NCI-H1930 (cell line): ENCODE measurements at places on chromosomes 6 and 20.
A peak's percentile ranks its signal among the peaks of the same experiment; 100 is the strongest.

GRCh38 chr6:13288969-13289391 lies 39.4 kb downstream of the TBC1D7 start:
- no peak for DNase-seq

GRCh38 chr6:90247262-90247661 lies 49.4 kb downstream of the BACH2 start:
- DNase-seq = no peak

GRCh38 chr6:149716181-149716963 lies 1.5 kb downstream of the LATS1 start:
- no peak for DNase-seq

- DNase-seq = no peak
Measured at GRCh38 chr6:137282254-137282653, 63.1 kb upstream of the IFNGR1 start.

- no peak for DNase-seq
Measured at GRCh38 chr6:161228921-161229591, 44.8 kb downstream of the AGPAT4 start.

- DNase-seq = no peak
Measured at GRCh38 chr20:63840405-63840828, 9.4 kb upstream of the ZBTB46 start.

DNA sequence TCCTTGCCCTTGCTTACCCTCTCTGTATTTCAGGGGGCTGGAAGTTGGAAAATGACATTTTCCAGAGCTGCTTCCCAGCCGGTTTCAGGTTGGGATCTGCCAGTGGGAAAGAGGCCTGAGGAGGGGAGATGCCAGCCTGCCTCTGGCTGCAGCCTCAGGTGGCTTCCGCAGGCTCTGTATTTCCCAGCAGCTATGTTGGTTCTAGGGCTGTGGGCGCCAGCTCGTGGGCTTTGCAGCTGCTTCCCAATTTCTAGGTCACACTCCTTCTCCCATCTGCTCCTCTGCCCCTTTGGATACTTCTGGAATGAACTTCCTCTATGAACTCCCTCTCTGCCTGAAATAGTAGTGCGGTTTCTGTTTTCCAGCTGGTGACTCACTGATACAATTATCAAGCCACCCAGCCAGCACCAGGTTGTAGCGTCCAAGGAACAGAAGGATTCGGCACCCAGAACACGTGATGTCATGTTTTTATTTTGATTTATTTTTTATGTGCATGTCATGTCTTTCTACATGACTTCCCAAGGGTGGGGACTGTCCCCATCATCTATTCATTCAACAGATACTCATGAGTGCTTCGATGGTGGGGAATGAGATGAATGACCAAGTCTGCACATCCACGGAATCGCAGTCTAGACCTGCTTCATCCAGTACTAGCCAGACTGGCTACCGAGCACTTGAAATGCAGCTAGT lies 38.0 kb downstream of the TGM2 start:
- no peak for DNase-seq

- DNase-seq = no peak
Measured at GRCh38 chr6:137815692-137816091, 51.4 kb upstream of the TNFAIP3 start.

- DNase-seq = no peak
Measured at GRCh38 chr20:47238780-47239718, 117.5 kb downstream of the ZMYND8 start.

DNA sequence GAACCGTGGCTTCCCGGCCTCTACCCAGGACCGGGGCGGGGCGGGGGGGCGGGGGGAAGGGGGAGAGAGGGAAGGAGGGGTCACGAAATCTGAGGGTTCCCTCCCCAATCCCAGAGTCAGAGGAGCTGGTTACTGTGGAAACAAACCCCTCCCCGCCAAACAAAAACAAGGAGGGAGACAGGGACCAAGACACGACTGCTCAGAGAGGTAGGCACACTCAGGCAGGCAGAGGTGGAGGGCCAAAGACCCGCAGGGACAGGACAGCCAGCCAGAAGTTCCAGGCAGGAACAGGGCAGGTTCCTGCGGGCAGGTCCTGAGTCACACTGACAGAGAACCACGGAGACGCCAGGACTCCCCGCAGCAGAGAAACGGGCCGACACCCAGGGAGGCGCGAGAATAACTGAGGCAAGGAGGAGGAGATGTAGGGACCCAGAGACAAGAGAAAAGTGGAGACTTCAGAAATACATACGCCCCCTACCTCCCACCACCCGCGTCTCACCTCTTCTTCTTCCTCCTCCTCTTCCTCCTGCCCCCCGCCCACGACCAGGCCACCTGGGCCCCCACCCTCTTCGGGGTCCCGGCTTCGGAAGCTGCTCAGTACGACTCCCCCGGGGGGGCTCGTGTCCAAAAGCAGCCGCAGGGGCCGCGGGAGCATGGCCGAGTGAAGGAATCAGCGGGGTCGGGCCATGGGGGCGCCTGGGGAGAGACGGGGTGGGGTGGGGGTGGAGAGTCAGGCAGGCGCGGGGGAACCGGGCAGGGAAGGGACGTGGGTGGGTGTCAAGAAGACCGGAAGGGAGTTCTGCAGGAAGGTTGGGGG lies 578 bp downstream of the RGL2 start:
- no peak for DNase-seq

DNA sequence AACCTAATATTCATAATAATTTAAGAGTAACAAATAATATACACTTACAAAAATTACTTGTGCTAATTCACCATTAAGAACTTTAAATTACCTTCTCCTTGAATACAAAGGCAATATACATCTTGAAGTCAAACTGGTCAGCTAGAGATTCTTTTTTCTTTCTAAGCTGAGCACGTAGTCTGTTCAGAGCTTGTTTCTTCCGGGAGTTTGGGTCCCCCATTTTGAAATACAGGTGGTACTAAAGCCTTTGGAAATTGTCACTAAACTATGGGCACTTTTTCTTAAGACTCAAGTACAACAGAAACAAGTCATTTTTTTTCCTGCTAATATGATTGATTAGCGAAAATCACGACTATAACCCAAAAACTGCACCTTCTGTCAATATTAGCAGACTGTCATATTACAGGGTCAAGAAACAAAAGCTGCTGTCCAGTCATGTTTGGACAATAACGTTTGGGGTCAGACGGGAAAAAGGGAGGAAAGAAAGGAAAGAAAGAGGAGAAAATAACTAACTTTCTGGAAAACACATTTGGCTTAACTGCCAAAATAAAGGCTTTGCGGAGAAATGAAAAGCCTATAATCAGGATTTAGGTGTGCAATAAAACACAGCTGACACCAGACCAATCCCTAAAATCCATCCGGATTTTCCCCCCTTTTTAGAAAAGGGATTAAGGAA lies 367 bp downstream of the C6orf62 start:
- DNase-seq = no peak

GRCh38 chr6:89479897-89480296 lies 46.9 kb downstream of the ANKRD6 start:
- no peak for DNase-seq

DNA sequence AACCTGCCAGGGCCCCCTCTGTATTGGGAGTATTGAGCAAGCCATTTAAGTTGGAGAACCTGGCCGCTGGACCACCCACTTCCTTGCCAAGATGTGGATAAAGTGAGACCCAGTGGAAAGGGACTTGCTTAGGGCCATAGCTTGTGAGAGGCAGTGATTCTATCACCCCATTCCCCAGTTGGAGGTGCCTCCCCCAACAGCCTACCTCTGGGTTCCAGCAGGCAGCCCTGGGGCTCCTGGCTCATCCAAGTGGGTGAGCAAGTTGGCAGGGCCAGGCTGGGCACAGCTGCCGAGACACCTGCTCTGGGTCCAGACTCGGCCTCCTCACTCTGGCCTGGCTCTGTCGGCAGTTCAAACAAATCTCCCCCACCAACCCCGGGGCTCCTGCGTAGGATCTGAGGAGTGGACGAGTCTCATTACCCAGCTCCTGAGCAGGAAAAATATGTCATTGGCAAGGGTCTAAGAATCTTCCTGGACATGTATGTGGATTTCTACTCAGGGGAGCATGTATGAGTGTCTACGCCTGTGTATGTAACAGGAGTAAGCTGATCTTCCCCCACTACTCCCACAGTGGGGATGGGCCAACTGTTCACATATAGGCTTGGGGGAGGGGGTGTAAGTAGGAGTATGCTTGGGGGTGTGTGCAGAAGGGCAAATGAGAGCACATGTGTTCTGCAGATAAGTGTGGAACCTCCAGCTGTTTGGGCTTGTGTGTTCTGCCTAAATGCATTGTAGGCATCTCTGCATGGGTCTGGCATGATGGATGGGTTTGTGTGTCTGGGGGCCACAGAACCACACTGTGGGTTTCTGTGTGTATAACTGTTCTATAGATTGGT lies 1.9 kb downstream of the ID1 start:
- DNase-seq = peak; percentile 68

DNA sequence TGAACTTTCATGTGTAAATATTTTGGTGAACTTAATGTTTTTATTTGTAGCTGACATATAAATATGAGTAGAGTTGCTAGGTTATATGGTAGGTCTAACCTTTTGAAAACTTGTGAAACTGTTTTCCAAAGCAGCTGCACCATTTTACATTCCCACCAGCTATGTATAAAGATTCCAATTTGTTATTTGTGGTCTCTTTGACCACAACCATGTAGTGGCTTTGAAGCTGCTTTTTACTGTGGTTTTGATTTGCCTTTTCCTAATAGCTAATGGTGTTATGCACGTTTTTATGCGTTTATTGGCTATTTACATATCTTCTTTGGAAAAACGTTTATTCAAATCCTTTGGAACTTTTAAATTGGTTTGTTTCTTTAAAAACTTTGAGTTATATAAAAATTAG lies 10.3 kb downstream of the CST3 start:
- DNase-seq = no peak

DNA sequence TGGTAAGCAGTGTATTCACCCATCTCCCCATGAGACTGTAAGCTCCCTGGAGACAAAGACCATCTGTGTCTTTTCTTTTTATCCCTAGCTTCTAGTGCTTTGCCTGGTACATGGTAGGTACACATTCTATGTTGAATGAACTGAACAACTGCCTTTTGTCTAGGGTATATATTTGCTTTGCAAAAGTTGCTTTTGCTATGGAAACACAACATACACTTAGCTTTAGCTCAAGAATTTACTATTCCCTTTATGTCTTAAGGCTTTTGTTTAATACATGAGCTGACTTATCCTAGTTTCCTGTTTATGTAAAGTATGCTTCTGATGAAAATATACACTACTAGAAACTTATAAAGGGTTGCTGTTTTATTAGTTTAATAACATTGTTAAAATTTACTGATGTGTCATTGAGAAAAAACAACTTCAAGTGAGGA lies 198.2 kb downstream of the PRL start:
- peak; percentile 37 for DNase-seq

GRCh38 chr20:17904027-17904426 lies 64.6 kb downstream of the SNX5 start:
- no peak for DNase-seq

DNA sequence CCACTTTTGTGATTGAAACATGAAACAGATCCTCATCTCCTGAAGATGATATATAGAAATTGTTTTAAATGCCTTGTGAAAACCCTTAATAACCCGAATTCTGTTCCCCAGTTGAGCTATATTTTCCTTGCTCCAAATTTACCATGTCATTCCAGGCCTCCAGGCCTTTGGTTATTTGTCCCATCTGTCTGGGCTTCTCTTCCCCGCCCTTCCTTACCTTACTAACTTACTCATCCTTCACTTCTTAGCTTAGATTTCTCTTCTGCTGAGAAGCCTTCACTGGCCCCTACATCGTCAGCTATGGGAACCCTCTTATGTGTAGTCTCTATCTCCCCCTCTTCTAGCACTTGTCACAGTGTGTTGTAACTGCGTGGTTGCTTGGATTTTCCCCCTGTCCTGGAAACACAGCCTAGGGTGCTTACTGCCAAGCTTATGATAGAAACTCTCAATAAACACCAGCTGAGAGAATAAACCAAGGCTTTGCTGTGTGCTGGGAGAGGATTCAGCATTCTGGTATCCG lies 68.6 kb downstream of the SGK1 start:
- no peak for DNase-seq

DNA sequence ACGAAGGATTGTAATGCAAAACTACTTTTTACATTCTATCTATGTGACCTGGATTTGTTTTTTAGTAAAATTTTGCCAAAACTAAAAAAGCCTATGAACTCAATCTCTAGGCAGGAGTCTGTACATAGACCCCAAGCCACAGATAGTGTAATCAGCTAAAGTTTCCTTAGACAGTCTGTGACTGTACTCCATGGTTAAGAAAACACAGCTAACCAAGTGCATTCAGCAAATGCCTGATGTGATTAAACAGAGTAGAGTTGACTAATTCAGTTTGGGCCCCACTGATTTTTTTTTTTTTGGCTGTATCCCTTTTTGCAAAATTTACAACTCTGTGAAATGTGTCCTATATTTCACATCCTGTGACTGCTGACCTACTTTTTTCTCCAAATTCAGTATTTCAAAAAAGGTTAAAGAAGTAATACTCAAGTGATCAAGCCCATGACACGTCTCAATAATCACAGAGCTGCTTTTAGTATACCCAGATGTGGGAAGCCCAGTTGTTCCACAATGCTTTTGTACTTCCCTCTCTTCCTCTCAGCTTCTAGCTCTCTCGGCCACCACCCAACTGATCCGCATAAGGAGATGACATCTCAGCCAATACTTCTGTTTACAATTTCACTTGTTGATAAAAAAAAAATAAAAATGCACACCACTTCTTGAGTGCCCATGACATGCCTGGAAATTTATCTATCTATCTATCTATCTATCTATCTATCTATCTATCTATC lies 108.8 kb upstream of the TBX18 start:
- no peak for DNase-seq

GRCh38 chr6:116087437-116088027 lies 13.1 kb upstream of the NT5DC1 start:
- no peak for DNase-seq

DNA sequence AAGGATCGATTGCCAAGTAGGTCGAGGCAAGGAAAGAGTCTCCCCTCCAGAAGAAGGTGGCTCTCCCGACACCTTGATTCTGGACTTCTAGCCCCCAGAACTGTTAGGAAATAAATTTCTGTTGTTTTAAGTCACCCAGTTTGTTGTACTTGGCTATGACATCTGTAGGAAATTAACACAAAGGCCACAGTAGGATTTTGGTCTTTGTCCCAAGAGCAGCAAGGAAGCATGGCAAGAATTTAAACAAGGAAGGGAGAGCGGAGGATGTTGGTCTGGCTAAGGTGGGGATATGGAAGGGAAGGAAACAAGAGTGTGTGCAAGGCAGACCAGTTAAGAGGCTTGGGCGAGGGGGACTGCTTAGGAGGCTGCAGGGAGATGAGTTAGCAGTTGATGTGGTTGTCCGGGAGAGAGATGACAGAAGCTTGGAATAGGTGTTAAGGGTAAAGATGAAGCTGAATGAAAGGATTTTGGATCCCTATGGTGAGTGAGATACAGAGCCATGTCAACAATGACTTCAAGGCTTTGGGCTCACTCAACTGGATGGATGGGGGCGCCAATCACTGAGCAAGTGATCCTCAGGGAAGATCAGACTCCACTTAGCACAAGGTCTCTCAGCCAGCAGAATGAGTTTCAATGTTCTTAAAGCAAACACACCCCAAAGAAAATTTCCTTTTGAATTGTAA lies 140.5 kb upstream of the ZNF217 start:
- no peak for DNase-seq

DNA sequence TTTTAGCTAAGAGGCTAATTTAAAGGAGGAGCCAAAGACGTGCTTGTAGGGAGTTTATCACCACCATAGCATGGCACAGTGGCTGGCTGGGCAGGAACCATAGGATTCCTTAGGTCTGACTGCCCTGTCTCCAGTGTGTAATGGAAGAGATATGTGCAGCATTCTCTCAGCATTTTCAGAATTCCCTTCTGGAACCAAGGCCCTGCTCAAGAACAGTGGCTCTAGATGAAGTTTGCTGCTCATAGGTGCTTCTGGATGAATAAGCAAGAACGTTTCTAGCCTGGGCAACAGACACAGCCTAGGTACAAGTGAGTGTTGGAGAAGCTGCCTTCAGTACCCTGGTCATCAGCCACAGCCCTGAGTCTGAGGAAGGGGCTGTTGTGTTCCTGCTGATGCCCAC lies 69.1 kb downstream of the LCA5 start:
- no peak for DNase-seq
